ENCODE measurements at places on chromosomes 12 and 14.

DNA sequence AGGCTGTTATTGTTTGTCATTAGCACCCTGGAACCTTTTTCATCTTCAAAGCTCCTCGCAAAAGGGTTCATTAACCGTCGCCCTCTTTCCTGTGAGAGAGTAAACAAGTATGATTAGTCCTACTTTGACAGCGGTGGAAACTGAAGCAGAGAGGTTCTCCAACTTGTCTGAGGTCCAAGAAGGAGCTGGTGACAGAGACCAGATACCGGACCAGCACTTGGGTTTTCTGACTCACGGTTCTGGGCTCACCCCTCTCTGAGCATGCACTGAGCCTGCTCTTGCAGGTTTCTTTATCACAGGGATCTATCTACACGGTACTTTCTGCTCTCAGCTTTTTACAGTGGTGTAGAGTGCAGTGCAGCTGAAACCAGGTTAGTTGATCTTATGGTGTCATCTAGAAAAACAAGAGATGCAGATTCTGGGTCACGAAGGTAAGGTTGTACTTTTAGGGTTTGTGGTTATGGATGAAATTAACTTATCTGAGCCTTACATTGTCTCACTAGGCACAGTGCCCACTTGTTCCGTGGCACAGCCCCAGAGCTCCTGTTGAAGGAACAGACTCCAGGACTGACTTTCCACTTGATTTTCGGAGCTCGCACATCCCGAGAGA is 62.1 kb downstream of the PPP2R5C start:
- no peak for DNase-seq

DNA sequence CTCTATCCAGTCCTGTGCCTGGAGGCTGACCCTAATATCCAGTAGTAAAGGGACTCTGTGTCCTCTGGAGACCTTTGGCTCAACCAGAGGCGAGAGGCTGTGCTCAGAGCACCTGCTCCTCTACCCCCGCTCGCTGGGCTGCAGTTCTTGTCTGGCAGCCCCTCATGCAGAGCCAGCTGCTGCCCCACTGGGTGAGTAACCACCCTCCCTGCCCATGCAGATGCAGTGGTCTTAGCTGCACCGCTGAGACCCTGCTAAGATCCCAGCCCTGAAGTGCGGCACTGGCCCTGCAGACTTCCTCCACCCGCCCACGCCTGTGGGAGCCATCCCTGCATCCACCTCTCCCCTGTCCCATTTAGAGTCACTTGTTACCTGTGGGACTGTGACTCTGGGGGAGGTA is 347.5 kb upstream of the SFSWAP start:
- no peak for DNase-seq

- DNase-seq, result no peak
Measured at GRCh38 chr14:95156161-95157047, 925 bp downstream of the DICER1 start.

DNA sequence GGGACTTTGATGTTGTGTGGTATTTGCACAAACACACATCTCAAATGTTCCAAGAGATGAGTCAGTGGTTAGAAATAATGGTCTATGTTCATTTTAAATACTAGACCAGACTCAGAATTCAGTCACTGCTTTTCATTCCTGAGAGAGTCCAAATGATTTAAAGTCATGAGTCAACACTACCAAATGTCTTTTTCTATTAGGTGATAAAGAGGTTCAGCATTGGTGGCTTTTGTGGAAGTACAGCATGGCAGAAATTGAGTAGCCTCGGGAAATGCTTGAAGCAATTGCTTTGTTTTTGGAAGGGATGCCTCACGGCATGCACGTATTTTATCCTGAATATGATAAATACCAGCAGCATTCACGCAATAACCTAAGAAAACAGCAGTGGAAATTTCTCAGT is 115.7 kb downstream of the DIO2 start:
- DNase-seq, result peak; percentile 28

DNA sequence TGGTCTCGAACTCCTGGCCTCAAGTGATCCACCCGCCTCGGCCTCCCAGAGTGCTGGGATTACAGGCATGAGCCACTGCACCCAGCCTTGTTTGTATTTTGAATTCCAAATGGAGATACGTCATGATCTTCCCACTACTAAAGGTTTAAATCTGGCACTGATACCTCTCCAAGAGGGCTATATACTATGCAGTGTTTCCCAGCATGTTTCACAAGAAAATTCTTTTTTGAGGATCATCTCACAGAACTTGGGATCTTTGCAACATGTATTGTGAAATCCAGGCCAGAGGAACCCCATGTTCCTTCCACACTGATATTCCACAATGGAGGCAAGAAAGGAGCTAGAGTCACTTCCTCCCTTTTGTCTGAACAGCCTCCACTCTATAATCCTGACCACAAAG is 112.7 kb downstream of the NT5DC3 start:
- DNase-seq, result no peak

- peak; percentile 40 for DNase-seq
Measured at GRCh38 chr12:10968765-10969456, 17.8 kb downstream of the TAS2R50 start.

DNA sequence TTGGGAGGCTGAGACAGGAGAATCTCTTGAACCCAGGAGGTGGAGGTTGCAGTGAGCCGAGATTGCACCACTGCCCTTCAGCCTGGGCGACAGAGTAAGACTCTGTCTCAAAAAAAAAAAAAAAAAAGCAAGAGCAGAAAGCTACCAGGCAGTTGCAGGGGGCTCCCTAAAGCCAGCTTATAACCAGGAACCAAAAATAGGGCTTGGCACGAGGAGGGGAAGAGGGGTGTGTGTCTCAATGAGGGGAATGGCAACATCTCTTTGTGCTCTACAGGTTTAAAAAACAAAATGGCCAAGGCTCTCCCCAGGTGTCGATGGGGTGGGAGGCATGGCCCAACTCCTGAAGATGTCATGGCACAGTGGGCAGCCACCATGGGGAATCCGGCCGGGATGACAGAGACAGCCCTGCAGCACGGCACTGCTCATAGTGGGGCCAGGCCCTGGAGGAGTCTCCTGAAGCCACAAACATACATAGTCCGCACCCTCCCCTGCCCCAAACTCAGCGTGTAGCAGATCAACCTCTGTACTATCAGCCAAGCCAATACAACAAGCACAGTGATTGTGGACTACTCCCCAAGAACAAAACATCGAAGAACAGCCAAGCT is 16.0 kb upstream of the EIF5 start:
- no peak for DNase-seq

GRCh38 chr14:93136009-93136408 is 20.3 kb upstream of the ITPK1 start:
- DNase-seq, result no peak

DNA sequence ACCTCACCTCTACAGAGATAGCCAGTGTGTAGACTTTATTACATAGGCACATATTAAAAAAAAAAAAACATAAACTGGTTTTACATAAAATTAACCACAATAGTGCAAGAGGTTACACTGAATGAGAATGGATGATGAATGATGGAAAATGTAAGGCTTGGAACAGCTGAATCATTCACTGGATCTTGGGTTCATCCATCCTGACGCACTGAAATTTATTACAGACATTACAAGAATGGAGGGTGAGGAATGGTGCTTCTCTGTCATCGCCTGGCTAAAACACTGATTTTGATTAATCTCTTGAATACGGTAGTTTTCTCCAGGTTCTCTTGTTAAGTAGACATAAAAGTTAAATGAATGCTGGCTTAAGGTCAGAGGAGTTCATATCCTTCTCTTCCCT is 40.0 kb upstream of the GTF2A1 start:
- DNase-seq, result no peak

DNA sequence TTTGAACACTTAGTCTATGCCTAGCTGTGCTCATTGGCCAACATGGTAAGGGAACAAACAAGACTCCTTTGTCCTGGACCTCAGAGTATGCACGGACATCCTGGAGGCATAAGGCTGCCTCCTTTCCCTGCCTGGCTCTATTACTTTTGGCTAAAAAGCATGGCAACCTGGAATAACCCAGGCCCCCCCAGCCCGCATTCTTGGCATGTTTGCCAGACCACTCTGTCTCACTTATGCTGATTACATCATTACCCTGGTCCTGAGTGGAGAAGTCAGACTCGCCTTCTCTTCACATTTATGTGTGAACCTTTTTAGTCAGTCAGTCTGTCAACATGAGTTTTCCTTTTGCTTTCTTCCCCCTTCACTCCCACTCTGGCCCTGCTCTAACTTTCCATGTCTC is 58.0 kb upstream of the ELK3 start:
- DNase-seq, result no peak

DNA sequence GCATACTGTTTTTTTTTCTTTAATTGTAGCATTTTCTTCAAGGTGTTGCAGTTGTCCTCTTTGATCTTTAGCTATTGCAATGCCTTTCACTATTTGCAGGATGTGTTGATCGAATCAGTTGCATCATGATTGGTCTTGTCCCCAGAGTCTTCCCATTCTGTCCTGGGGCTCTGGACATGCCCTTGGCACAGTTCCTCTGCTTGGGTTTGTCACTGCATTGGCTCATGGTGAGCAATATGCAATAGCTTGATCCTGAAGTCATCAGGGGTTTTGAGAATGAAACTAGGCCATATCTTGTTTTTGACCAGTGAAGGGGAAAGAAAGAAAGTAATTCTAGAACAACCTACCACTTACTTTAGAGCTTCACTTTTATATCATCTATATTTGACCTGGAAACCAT is 281.5 kb downstream of the TMEM117 start:
- DNase-seq, result peak; percentile 3

DNA sequence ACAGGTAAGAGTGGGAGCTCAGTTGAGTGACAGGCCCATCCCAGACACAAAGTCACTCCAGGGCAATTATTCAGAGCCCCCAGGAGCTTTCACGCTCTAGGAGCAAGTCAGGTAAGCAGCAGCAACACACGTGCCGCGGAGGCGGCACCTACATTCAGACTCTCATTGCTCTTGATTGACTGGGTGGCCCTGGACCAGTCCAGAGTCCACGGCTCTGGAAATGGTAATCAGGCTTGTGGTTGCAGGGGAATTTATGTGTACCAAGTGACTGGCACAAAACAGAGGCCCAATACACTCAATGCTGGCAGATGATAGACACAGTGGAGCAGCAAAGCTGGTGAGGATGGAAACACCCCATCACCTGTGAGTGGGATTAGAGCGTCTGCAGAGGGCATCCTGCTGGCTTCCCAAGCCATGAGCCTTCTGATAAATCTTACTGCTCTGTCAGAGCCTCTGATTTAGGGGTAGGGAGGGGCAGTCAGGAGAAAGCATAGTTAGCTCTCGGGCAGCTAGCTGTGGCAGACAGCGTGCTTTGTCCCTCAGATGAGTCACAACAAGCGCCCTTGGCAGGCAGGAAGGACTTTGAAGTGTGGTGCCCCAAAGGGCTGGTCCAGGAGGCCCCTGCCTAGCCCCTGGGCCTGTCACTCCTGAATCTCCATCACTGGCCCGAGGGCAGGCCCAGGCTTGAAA is 344.7 kb downstream of the CACNA1C start:
- DNase-seq, result no peak

DNA sequence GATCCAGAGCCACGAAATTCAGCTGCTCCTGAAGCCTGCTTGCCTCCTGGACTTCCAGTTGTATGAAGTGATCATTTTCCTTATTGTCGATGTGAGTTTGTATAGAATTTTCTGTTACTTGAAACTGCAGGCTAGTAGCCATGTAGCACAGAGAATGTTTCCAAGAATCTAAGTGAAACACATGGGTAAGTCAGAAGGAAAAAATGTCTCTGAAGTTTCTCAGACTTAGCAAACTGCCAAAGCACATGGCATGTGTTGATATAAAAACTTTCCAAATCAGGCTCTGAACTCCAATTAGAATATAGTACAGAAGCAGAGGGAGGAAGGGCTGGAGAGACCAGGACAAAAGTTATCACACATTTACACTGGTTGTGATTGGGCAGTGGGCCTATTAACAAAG is 9.8 kb upstream of the PCNX1 start:
- DNase-seq, result no peak

- DNase-seq, result no peak
Measured at GRCh38 chr12:47863467-47863866, 41.3 kb downstream of the VDR start.

DNA sequence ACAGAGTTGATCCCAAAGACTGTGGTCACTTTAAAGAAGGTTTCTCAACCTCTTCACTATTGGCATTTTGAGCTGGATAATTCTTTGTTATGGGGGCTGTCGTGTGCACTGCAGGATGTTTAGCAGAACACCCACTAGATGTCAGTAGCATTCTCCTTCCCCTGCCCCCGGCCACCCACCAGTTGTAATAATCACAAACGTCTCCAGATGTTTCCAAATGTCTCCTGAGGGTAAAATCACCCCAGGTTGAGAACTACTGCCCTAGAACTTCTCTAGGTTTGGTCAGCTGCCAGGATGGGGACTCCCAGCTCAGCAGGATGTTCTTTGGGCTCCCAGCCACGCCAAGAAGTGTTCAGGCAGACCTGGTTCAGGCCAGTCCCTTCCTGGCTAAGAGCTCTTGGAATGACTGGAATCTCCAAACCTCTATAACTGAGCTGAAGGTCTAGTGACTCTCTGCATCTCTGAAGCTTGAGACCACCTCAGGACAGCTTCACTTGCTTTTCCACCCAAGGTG is 12.5 kb upstream of the AJUBA start:
- DNase-seq, result no peak

DNA sequence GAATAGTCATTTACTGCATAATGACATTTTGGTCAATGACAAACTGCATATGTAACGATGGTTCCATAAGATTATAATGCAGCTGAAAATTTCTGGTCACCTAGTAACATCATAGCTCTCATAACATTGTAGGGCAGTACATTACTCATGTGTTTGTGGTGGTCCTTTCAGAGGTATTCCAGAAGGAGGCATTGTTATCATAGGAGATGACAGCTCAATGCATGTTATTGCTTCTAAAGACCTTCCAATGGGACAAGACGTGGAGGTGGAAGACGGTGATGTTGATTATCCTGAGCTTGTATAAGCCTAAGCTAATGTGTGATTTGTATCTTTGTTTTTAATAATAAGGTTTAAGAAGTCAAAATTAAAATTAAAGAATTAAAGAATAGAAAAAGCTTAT is 43.8 kb upstream of the TSPAN11 start:
- DNase-seq, result no peak

GRCh38 chr12:97681612-97682504 is 219.3 kb downstream of the RMST start:
- no peak for DNase-seq

- DNase-seq, result no peak
Measured at GRCh38 chr12:47990351-47991105, 13.7 kb downstream of the COL2A1 start.

DNA sequence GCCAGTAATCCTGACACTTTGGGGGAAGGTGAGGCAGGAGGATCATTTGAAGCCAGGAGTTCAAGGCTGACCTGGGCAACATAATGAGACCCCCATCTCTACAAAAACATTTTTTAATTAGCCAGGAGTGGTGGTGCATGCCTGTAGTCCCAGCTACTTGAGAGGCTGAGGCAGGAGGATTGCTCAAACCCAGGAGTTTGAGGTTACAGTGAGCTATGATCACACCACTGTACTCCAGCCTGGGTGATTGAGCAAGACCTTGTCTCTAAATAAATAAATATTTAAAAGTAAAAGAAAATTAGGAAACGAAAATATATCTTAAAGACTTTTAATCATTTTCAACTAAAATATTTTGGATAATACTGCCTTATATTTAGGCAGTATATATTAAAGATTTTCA is 25.9 kb downstream of the CKB start:
- no peak for DNase-seq

DNA sequence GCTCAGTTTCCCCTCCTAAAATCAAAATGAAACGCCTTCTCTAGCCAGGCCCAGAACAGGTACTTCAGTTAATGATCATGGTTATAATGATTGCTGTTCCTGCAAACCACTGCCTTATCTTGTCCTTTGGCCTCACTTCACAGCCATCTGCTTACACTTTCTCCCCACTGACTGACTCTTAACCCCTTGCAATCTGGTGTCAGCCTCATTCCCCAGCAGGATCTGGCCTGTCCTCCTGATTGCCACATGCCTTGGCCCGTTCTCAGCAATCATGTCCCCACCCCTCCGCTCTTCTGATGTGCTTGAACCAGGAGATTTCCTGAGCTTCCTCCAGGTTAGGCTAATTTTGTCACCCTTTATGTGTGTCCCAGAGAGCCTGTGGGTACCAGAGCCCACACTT is 64.5 kb downstream of the KCNA1 start:
- no peak for DNase-seq
